ENCODE measurements at places on chromosomes 11 and 22.

DNA sequence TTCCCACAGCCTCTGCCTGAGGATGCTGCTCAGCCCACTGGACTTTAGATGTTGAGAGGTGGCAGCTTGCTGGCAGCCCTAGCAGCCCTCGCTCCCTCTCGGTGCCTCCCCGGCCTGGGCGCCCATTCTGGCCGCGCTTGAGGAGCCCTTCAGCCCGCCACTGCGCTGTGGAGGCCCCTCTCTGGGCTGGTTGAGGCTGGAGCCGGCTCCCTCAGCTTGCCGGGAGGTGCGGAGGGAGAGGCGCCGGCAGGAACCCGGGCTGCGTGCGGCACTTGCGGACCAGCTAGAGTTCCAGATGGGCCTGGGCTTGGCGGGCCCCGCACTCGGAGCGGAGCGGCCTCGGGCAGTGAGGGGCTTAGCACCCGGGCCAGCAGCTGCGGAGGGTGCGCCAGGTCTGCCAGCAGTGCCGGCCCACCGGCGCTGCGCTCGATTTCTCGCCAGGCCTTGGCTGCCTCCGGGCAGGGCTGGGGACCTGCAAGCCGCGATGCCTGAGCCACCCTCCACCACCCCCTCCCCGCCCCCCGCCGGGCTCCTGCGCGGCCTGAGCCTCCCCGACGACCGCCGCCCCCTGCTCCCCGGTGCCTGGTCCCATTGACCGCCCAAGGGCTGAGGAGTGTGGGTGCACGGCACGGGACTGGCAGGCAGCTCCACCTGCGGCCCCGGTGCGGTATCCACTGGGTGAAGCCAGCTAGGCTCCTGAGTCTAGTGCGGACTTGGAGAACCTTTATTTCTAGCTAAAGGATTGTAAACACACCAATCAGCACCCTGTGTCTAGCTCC, 446.2 kb downstream of the INSC start:
- no peak for DNase-seq

DNA sequence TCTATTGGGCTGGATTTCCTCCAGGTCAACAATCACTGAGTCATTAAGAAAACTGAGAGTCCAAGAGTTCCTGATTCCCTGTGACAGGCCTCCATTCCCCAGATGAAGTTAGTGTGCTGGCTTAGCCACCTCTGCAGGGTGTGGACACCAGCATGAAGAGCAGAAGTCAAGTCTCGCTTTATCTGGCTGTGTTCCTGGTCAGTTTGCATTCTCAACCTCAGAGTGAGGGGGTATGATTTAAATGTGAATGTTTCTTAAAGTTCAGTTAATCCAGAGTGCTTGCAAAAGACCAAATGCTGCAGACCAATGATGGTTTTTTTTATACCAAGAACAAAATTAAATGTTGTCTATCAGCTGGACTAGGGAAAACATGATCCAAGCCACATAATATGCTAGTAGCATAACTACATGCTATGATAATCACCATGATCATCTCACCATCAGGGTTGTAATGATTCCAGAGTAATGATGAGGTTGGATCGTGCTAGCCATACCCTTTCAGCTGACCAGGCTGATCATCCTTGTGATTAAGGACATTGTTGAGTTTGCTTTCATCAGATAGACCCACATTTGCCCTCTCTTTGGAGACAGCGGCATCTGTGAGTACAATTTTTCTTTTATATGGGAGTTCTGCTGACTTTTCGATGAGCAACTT, 145.8 kb upstream of the ARHGAP20 start:
- DNase-seq = no peak

DNA sequence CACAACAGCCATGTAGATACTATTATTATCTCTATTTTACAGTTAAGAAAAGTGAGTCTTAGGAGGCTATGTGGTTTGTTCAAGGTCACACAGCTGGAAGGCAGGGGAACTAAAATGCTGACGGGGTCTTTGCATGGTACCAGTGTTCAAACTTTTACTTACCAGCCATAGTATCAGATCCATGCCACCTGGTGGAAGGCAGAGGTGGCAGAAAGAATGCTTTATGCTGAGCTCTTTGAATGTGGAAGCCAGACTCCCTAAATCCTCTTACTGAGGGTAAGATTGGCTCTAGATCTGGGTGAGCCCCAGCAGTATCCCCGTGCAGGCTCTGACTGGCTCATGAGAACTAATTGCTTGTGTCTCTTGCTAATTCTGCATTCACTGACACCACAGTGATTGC, 54.3 kb upstream of the NAV2 start:
- no peak for DNase-seq

GRCh38 chr11:14617241-14618027, 26.2 kb upstream of the PDE3B start:
- DNase-seq = no peak

DNA sequence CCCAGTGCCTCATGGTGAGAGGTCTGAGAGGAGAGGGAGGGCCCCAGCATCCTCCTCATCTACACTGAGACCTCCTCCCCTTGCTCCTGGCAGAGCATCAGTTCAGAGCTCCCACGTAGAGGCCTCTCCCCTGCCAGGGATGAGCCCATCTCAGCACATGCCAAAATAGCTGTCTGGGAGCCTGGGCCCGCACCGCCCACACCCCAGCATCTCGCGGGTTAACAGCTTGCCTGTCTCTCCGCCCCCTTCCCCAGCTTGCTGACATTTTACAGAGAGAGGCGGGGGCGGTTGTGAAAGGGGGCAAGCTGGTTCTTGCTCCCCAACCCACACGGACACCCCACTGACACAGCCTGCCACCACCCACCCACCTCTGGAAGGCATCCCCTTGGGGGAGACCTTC, 6.4 kb downstream of the DGKZ start:
- no peak for DNase-seq

GRCh38 chr11:93225662-93226061, 27.9 kb upstream of the SLC36A4 start:
- peak; percentile 7 for DNase-seq

- DNase-seq = no peak
Observed at GRCh38 chr22:31577711-31578110, 81.4 kb downstream of the SFI1 start.

- DNase-seq = peak; percentile 96
Observed at GRCh38 chr11:45412051-45412471, 125.9 kb upstream of the SYT13 start.

- DNase-seq = no peak
Observed at GRCh38 chr11:119167933-119168332, 592 bp upstream of the NLRX1 start.

- peak; percentile 85 for DNase-seq
Observed at GRCh38 chr11:117226388-117227385, 5.2 kb downstream of the PCSK7 start.

DNA sequence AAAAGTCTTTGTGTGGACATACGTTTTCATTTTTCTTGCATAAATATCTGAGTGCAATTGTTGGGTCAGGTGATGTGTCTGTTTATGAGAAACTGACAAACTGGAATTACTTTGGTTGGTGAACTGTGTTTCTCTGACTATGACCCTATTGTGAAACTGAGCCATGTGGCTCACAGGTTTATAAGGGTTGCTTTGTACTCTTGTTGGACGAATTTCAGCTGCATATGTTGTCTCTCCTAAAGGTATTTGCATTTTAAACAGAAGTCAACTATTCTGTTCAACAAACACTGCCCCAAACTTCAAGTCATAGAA, 34.4 kb upstream of the RASD2 start:
- DNase-seq = no peak

DNA sequence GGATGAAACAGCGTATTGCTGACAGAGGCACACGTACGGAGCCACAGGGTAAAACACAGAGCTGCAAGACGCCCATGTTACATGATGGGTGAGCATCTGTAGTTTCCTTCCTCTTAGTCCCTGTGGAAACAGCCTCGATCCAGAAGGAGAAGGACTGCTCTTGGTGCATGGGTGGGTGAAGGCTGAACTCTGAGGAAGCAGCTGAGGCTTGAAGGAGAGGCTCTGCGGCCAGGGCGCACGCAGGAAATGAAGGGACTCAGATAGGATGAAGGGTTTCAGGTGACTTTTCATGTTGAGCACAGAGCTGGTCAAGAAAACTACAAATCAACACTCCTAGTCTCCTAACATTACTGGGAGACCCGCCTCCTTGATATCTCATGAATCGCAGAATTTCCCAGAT, 65.7 kb upstream of the ADA2 start:
- no peak for DNase-seq

DNA sequence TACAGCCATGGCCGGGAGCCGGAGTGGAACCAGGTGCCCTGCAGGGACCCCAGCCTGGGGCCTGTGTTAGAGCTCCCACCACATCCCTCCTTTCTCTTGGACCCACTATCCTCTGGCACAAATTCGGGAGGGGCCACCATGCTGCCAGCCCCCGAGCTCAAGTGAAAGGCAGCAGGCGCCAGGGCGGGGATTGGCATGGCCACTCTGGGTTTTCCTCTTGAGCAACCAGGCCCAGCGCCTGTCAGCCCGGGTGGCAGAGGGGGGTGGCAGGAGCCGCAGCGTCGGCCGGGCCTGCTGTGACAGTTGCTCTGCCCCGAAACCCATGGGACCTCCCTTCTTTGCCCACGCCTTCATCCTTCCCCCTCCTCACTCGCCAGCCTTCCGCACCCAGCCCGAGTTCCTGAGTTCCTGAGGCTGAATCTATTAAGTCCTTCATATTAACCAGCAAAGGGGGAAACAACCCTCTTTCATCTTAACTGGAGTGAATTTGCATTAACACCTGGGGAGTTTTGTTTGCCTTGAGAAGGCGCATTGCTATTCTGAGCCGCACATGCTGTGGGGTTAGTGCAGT, 16.8 kb upstream of the CABP7 start:
- no peak for DNase-seq

GRCh38 chr11:85299258-85299942, 327.7 kb downstream of the DLG2 start:
- peak; percentile 30 for DNase-seq

Data from mesendoderm (in vitro differentiated cells).